Neural progenitor cell (in vitro differentiated cells): ENCODE measurements at places on chromosomes 5 and 9.

DNA sequence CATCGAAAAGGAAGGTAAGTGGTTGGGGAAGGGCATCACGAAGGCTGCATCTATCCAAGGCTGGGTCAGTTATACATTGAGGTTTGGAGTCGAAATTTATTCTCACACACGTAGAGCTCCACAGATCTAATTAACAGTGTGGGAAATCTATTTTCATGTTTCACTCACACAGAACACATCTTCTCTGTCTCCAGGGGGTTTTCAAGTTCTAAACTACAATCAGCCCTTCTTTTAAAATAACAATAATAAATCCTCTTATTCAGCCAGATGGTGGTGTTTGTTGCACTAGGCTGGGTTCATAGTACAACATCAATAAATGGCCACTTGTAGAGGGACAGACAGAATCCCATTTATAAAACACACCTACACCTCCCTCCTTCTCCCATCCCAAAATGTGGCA is 174.5 kb upstream of the KLF9 start:
- no peak for DNase-seq

DNA sequence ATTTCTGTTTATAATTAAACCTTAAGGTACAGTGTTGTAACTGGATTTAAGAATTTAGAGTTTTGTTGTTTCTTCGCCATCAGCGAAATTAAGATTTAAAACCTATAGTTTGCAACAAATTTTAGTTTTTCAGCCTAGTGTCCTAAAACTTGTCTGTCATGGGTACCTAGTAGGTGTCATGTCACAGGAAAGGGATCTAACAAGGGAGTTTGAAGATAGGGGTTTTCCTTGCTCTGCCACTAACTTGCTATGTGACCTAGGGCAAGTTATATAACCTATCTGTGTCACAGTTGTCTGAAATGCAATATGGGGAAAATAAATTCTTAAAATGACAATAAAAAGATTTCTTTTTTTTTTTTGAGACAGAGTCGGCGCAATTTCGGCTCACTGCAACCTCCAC is 9.2 kb upstream of the ABL1 start:
- no peak for DNase-seq

GRCh38 chr5:126780165-126780827 is 3.4 kb downstream of the LMNB1 start:
- DNase-seq = peak; percentile 79

DNA sequence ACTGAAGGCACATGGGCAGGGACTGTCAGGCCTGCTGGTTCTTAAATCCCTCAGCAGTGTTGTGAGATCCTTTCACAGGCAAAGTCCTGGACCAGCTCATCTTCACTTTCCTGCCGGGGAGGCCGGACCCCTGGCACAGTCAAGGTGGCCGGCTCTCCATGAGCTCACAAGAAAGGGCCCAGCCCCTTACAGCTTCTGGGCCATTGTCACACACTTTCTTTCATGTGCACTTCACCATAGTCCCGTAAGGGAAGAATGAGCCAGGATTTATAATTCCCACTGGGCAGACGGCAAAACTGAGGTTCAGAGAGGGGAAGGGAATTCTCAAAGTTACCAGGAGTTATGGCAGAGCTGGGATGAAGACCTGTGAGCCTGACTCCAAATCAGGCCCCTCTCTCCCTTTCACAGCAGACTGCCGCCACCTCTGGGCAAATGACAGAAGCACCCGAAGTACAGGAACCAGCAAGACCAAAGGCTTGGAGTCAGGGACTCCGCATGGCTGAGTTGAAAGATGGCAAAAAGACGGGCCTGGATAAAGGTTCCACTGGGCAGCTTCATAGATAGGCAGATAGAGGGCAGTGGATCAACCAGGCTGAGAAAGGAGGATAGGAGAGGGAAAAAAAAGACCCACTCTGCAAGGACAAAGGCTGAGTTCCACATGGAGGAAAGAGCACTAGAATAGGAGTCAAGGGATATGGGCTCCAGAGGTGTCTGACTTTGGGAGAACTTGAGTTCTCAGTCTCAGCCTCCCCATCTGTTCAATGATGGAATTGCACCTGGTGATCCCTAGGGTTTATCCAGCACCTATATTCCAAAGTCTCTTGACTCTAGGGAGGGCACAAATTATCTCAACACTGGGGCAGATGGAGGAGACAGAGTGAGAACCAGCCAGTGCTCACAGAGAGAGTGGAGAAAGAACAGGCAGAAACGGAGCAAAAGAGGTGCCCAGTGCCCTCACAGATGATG is 128.7 kb downstream of the PAX5 start:
- peak; percentile 58 for DNase-seq

- DNase-seq = no peak
These were observed 91.1 kb downstream of the MVB12B start for GRCh38 chr9:126417684-126418083.

DNA sequence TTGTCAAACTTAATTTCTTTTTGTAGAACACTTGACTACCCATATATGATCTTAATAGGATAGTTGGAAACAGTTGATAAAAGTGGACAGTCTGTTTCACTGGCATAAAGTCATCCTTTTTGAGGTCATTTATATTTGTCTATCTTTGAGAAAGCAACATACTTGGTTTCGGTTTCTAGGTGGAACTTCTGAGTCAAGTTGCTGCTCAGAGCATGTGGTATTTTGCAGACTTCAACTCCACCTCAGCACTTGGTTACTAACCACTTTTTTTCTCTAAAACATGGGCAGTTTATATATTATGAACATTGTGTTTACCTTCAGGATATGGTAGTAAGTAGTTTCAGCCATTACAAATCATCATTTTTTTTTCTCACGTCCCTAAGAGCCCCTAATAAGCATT is 1749.0 kb upstream of the C9orf72 start:
- no peak for DNase-seq

- no peak for DNase-seq
These were observed 27.8 kb upstream of the STX17 start for GRCh38 chr9:99878651-99879050.

GRCh38 chr5:133317558-133317957 is 265.7 kb downstream of the HSPA4 start:
- DNase-seq = peak; percentile 11

- no peak for DNase-seq
These were observed 210.3 kb downstream of the ACTL7B start for GRCh38 chr9:108645520-108645919.

- no peak for DNase-seq
These were observed 588.3 kb downstream of the EBF1 start for GRCh38 chr5:158511454-158511853.

GRCh38 chr5:179699616-179700237 is 960 bp downstream of the CANX start:
- peak; percentile 16 for DNase-seq

- DNase-seq = no peak
These were observed 122.2 kb downstream of the TRPM6 start for GRCh38 chr9:74765481-74765971.

DNA sequence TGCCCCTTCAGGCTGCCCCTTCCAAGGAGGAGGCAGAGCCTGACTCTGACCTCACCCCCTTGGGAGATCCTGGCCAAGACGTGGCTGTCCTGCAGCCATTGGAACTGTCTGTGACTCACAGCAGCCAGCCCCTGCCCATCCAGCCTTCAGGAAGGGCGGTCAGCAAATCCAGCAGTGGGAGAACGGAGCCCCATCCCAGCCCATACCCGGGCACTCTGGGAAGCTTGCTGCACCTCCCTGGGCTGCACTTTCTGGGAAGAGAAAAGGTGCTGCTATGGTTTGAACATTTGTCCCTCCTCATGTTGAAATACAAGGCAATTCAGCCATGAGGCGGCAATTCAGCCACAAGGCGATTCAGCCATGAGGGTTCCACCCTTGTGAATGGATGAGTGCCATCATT is 24.4 kb downstream of the CCDC187 start:
- DNase-seq = no peak

GRCh38 chr9:28234894-28235277 is 661.6 kb upstream of the C9orf72 start:
- no peak for DNase-seq

DNA sequence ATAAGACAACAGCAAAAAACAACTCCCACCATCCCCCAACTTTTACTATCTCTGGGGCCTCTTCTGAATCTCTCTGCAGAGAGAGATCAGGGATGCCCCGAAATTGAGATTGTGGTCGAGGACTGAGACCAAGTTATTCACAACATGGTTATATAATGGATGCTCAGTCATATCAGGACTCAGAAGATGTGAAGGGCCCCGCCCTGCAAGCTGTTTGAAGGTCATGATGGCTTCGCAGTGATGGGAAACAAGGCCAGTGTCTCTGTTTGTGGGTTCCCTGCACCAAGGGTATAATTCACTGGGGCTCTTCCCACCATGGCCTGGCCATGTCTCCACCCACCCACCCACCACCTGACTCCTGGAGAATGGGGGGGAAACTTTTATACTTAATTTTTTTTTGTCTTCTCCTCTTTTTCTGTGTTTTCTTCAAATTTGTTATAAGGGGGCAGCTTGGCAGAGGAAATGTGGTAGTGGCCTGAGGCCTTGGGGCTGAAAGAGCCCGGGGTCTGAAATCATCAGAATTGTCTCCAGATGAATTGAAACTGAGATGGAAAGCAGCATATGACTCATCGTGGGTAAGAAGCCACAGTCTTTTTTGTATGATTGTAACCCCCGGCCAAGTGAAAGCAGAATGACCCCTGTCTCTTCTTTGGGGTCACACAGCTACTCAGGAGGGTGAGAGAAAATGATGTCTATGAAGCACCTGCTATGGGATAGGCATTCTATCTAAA is 15.0 kb upstream of the TEX48 start:
- no peak for DNase-seq

- no peak for DNase-seq
These were observed 649.7 kb upstream of the RIOK2 start for GRCh38 chr5:97832645-97833296.

- DNase-seq = no peak
These were observed 65.0 kb downstream of the PKD2L2 start for GRCh38 chr5:137954131-137954879.

- no peak for DNase-seq
These were observed 61.8 kb downstream of the TLE4 start for GRCh38 chr9:79633558-79633957.

GRCh38 chr5:136526791-136527190 is 161.4 kb upstream of the TRPC7 start:
- DNase-seq = no peak

- DNase-seq = no peak
These were observed 140.2 kb downstream of the SLC24A2 start for GRCh38 chr9:19648672-19649071.

- peak; percentile 80 for DNase-seq
These were observed 36.2 kb downstream of the STC2 start for GRCh38 chr5:173291722-173292658.

- peak; percentile 31 for DNase-seq
These were observed 42.3 kb upstream of the MAP1B start for GRCh38 chr5:72064801-72065570.

- DNase-seq = no peak
These were observed 55.6 kb downstream of the RXRA start for GRCh38 chr9:134381671-134382516.

GRCh38 chr5:132788990-132789886 is 12.2 kb upstream of the SEPTIN8 start:
- DNase-seq = no peak

- DNase-seq = no peak
These were observed 298.2 kb upstream of the RFX3 start for GRCh38 chr9:3823842-3824475.

DNA sequence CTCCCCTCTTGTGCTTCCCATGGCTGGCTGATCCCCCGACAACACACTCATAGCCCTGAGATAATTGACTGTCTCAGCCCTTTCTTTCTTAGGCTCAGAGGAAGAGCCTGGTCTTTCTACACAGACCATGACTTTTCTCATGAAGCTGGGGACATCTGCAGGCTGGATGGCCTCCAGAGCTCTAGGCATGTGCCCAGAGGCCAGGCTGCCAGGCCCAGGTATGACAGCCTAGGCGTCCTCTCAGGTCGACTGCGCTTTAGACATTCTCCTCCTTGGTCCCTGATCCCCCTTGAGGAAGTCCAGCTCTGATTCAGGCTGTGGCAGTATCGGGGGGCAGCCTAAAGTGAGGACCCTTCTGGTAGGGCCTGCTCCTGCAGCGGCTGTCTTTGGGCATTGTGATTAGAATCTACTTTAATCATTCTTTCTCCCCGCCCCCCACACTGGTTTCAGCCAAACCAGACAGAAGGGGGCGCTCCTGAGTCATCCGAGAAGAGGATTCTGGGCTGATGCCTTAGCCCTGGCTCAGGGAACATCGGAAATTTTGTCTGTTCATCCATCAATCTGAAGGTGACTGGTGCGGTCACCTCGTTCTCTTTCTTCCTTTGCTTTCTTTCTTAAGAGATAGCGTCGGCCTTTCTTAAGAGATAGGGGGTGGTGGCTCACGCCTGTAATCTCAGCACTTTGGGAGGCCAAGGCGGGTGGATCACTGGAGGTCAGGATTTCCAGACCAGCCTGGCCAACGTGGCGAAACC is 66.5 kb upstream of the HSPA9 start:
- peak; percentile 93 for DNase-seq

- DNase-seq = no peak
These were observed 758.8 kb downstream of the NR2F1-AS1 start for GRCh38 chr5:92822183-92822582.

- no peak for DNase-seq
These were observed 88.0 kb downstream of the GPR21 start for GRCh38 chr9:123121457-123121856.
